Activated CD4-positive, alpha-beta T cell treated with anti-CD3 and anti-CD28 coated beads, Interleukin-2, Interleukin-6, amounts not matched to agents 100 ng/mL and 50 ng/mL, durations not matched to agents 16 hours and 8 hours (primary cell): ENCODE measurements at places on chromosomes 5 and 9.

- no peak for DNase-seq
These were observed 38.5 kb upstream of the DEPDC1B start for GRCh38 chr5:60738461-60738860.

DNA sequence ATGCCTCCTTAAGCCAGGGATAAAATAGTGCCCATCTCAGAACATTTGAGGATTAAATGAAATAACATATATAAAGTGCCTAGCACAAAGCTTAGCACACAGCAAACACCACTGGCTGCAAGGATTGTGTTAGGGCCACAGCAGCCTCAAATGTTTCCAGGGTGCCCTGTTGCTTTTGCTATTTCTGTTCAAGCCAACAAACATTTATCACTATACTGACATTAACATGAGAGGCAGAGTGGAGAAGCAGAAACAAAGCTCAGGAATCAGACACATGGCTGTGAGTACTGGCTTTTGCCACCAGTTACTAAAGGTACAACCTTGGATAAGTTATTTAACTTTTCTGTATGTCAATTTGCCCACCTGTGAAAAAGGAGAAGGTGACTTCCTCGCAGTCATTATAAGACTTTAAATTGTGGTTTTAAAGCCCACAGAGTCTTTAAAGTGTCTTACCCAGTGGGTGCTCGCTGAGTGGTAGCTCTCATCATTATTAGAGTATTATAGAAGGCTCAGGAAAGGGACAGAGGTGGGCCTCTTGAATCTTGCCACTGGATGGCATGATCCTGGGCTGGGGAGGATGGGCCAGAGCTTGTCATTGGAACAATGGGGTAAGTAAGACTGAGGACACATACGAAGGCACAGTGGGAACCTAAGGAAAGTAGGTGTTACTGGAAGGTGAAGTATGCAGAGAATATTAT, 98.2 kb downstream of the MARCHF3 start:
- DNase-seq = no peak

DNA sequence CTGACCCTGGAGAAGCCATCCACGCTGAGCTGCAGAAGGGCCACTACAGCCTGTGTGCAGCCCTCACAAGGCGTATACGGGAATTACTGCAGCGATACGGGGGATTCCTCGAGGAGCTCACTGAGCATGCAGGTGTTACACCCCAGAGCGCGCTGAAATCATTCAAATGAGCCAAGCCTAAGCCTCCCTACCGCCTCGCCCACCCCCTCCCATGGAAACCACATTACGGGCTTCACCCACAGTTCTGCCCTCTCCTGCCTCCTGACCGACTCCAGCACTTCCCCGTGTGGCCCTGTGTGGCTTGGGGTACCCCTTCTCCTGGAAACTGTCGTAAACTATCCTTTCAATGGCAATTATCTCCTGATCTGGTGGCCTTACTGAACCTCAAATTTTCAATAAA, 13.3 kb downstream of the SURF6 start:
- no peak for DNase-seq

GRCh38 chr5:173806270-173807035, 81.7 kb upstream of the CPEB4 start:
- DNase-seq = no peak

GRCh38 chr9:126309427-126310189, 17.0 kb upstream of the MVB12B start:
- no peak for DNase-seq

DNA sequence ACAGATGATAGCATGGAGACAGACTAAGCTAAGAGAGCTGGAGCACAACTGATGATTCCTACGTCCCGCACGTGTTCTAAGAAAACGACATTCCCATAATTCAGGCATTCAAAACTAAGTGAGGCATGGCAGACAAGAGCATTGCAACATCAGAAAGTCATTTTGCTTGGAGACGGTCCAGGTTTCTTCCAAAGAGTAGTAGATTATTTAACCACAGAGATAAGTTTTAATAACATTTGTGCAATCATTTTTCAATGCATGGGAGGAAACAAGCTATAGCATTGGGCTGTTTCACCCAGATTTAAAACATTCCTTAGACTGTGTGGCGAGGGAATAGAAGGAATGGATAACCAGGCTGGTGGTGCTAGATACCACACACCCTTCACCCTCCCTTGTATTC, 117.2 kb downstream of the APBA1 start:
- no peak for DNase-seq

- no peak for DNase-seq
These were observed 112.6 kb downstream of the RANBP17 start for GRCh38 chr5:170974461-170974860.

DNA sequence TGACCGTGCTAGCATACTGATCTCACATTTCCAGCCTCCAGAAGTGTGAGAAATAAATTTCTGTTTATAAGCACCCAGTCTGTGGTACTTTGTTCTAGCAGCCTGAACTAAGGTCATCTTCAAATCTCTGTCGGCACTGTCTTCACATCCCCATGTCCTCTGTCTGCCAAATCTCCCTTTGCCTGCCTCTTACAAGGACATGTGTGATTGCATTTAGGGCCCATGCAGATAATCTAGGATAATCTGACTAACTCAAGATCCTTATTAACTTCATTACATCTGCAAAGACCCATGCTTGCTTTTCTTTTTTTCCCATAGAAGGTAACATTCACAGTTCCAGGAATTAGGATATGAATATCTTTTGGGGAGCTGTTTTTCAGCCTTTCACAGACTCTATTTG, 132.7 kb downstream of the AOPEP start:
- no peak for DNase-seq

GRCh38 chr5:878125-878524, 14.5 kb downstream of the BRD9 start:
- no peak for DNase-seq

DNA sequence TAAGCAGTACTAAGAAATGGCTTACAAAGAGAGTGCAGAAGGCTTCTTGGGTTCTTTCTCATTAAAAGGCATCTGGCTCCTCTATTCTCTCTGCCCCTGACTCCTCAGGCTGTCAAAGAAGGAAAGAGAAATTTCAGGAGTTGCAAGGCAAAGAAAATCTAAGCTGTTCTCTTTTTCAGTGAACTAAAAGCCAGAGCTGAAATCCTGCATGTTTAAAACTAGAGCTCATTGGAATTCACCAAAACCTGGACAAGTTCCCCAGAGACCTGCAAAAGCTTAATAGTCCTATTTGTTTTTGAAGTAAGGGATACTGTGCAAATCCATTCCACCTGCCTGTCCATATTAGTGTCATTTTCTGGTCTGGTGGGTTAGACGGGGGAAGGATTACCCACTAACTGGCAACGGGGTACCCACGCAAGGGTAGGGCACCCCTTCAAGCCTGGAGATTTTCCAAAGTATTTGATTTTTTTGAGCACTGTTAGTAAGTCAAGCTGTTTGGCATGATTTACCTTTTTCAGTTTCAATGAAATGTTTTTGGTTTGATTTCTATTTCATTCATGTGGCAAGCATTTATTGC, 179.3 kb downstream of the FSTL4 start:
- DNase-seq = no peak

- no peak for DNase-seq
These were observed 202.6 kb downstream of the NR3C1 start for GRCh38 chr5:143200781-143201398.

- DNase-seq = no peak
These were observed 48.2 kb upstream of the GFPT2 start for GRCh38 chr5:180401229-180401907.

GRCh38 chr5:56352808-56353590, 119.9 kb upstream of the ANKRD55 start:
- DNase-seq = no peak

- DNase-seq = no peak
These were observed 280.2 kb upstream of the C9orf72 start for GRCh38 chr9:27853529-27853928.

DNA sequence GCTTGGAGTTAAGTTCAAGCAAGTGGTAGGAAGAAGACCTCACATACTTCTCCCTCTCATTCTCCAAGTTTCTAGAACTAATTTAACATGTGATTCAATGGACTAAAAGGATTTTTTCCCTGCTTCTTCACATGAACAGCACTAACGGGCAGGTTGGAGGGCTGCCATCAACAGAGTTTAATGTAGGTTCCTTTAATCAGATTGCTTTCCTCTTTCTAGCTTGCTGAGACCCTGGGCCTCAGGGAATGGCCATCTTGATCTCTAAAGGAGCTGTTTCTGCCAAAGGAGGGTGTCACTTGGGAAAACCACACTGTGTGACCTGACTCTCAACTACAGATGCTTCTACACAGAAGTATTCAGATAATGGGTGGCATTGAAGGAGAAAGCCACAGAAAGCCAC, 223.3 kb downstream of the PIK3R1 start:
- DNase-seq = no peak

DNA sequence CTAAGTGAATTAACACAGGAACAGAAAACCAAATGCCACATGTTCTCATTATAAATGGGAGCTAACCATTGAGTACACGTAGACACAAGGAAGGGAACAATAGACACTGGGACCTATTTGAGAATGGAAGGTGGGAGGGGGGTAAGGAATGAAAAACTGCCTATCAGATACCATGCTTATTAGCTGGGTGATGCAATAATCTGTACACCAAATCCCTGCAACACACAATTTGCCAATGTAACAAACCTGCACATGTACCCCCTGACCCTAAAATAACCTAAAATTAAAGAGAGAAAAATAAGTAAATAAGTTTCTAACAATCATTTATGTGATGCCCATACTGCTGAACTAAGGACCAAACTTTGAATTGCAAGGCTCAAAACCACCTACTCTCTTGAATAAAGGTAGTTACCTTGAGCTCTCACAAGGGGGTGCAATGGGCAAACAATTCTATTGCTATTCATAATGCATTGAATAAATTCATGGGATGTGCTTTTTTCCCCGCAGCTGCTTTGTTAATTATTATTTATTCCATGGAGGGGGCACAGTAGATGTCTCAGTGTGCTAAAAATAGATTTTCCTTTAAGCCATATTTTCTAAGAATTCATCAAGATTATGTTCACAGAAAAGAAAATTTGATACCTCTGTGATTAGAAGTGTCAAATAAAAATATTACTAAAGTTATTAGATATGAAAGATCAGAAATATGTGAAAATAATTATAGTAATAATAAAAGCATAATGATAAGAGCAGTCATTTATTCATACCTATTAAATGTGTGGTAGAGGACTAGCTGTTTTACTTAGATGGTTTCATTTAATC, 76.2 kb upstream of the PTPN3 start:
- DNase-seq = peak; percentile 52

DNA sequence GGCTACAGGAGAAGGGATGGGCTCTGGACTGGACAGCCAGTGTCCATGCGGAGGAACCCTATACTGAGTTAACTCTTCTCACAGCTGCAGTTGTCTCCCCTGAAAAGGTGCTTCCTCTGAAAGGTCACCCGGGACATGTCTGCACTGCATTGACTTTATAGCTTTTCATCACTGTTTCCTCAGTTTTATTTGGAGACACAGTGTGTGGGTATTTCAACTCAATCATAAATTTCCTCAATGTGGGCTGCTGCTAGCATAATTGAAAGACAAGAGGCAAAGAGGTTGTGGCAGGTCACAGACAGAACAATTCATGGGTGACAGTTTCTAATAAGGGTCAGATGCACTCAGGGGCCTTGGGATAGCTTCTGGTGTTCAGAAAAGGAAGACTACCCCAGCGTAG, 336.8 kb downstream of the KDM4C start:
- no peak for DNase-seq

DNA sequence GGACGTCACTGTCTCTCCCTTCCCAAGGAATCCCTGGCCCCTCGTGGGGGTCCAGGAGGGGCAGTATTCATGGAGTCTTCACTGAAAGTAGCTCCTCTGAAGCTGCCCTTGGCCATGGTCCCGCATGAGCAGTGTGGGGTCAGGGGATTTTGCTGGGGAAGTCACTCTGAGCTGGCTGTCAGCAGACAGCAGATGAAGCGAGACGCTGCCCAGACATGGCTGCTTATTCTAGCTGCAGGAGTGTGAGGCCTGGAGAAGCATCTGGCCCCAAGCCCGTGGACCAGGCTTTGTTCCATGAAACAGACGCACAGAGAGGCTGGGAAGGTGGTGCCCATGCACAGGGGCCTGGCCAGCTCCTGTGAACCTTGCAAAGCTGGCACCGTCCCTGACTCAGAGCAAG, 21.5 kb upstream of the ASS1 start:
- no peak for DNase-seq

- DNase-seq = no peak
These were observed 219.7 kb upstream of the CD180 start for GRCh38 chr5:67416133-67416937.

- DNase-seq = no peak
These were observed 4.5 kb downstream of the NFIB start for GRCh38 chr9:14309403-14309802.

GRCh38 chr5:36264202-36264760, 22.6 kb upstream of the NADK2 start:
- no peak for DNase-seq

- no peak for DNase-seq
These were observed 149.5 kb downstream of the PCSK1 start for GRCh38 chr5:96283589-96283988.

DNA sequence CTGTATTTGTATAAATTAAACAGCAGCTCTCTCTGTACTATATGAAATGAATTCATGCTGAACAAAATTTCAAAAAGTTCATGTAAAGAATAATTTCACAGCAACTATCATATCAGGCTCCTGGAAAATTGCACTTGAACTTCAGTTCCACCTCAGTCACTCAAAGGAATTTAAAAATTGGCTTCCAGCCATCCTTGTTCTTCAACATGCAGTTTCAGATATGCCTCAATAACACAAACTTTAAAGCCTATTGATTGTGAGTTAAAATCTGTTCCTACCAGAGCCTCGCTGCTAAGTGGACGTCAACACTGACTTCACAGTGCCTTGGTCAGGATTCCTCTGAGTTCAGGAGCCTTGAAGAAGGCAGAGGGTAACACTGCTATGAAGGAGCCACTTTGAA, 418.7 kb upstream of the WWC1 start:
- no peak for DNase-seq

DNA sequence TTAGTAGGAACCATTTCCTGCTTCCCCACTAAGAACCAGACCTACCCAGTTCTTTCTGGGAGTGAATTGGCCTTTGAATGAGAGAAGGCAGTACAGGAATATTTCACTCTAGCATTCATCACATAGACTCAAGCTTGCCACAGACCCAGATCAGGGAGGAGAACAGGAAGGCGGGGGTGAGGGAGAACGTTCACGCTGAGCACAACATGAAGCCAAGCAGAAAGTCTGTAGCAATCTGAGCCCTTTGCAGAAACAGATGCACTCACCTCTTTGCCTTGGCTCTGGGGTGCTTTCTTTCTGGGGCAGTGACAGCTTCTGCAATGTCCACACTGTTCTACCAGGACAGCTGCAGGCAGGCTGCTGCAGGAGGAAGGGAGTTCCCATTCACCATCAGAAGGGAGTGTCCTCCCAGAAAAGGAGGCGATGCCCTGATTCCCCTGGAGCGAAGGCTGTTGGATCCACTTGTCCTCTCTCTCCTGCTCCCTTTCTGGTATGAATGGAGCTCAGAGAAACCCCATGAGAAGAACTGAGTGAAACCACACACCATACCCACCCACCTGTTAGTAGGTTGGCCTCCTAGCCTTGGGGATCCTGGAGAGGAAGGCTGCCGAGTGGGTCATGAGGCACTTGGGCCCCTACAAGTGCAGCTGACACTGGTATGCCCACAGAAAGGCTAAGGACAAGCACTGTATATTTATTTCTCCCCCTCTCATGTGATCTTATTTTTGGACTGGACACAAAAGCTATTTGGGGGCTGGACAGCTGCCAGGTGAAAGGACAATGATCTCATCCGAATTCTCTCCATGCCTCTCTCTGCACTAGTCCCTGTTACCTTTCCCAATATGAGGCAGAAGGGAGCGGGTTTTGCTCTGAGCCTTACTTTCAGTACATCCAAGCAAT, 11.7 kb upstream of the FGF1 start:
- no peak for DNase-seq
